Globus pallidus (tissue), 1 donor: ENCODE measurements at places on chromosomes 12 and 14.

DNA sequence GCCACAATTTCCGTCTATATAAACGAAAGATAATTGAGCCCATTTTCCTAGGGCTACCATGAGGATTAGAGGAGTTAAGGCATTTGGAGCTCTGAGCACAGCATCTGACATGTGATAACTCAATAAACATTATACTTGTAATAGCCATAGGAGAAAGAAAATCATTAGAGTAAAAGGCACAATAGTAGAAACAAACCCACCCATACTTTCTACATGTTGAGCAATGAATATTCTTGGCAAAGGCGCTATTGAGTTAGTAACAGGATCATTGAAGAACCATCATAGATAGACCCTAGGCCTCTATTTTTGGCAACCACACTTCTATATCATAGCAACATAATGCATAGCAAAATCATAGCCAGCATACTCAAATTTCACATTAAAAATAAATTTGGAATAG is 664.1 kb downstream of the NOVA1 start:
- DNase-seq = no peak

DNA sequence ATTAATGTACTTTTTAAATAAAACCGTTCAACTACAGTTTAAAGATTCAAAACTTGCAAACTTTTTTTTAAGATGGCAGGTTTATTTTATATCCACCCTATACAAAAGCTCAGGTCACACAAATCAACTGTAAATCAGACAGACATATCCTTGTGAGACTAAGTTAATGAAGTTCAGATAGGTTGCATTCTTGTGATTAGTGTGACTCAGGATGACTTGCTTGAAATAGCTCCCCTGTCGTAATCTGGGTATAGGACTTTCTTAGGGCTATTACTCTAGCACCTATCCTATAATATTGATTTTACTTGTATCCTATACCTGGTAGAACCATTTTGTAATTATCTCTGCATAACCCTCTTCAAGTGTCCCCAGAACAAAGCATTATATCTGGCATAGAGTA is 9.5 kb upstream of the PRKD1 start:
- DNase-seq = no peak

DNA sequence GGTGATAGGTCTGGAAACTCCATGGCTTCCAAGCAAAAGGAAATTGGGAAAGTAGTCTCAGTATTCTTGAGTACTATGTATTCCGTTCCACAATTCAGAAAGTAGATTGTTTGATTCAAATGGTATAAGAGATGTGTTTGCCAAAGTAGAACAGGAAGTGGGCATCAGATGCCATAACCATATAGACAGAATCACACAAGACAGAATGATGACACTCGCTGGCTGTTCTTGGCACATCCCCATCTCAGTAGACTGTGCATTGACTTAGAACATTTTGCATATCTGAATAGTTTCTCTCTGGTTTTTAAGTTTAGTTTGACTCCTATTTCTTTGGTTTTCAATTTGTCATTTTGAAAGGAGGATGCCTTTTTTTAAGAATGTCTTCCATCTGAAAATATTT is 221.1 kb upstream of the RGS6 start:
- no peak for DNase-seq

DNA sequence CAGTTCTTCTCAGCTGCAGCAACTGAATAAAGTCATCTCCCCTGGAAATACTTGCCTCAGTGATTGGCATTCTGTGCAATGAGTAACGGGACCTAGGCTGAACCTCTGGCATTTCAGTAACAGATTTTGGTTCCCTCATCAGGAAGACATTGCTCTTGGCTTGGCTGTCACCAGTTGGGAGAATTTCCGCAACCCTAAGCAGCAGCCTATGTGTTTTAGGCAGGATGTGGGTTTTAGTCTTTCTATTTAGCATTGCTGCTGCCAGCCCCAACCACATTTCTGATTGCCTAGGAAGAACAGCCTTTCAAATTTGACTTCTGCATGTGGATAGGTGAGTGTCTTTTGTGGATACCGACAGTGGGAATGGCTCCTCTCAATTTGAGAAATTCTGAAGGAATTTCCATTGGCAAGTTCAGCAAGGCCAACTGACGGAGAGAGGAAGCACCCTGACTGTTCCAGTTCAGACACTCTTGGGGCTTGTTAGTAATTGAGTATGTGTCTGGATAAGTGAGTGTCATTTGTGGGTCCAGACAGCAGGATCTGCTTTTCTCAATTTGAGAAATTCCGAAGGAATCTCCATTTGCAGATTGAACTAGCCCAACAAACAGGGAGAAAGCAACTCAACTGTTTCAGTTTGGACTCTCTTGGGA is 19.0 kb upstream of the CLEC2A start:
- no peak for DNase-seq

- no peak for DNase-seq
Observed at GRCh38 chr14:47328376-47328775, 347.0 kb downstream of the MDGA2 start.

DNA sequence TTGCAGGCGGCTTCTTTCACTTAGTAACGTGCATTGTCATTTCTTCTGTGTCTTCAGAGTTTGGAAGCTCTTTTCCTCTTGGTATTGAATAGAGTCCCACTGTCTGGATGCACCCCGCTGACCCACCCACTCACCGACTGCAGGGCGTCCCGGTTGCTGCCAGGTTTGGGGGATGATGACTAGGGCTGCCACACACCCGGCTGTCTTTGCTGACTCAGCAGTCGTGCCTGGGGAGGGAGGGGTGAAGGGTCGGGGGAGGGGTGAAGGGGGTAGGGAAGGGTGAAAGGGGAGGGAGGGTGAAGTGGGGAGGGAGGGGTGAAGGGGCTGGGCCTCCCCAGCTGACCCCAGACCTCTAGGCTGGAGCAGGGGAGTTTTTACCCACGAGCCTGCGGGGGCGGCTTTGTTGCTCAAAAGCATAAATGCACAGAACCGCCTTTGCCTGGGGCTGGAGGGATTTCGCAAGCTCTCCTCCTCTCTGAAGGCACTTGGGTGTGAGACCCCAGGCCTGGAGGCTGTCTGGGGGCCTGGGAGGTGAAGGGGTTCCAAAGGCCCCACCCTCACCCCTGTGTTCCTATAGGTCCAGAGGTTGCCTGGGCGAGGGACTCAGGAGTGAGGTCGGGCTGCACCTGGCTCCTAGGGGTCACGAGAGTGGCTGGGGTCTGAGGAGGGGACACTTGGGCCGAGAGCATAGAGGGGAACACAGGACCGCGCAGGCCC is 31.3 kb upstream of the ULK1 start:
- DNase-seq = no peak

- no peak for DNase-seq
Observed at GRCh38 chr12:122837306-122838265, 2.3 kb downstream of the HIP1R start.

GRCh38 chr14:91146661-91147060 is 32.8 kb downstream of the DGLUCY start:
- no peak for DNase-seq

- peak; percentile 2 for DNase-seq
Observed at GRCh38 chr14:79915406-79915805, 295.9 kb downstream of the DIO2 start.

- DNase-seq = peak; percentile 54
Observed at GRCh38 chr14:77882098-77882497, 82.2 kb downstream of the ADCK1 start.

GRCh38 chr14:23358553-23359166 is 6.0 kb upstream of the SLC22A17 start:
- DNase-seq = no peak

- DNase-seq = no peak
Observed at GRCh38 chr12:28939427-28939826, 209.7 kb upstream of the FAR2 start.

GRCh38 chr12:97940629-97941028 is 478.0 kb downstream of the RMST start:
- DNase-seq = no peak

DNA sequence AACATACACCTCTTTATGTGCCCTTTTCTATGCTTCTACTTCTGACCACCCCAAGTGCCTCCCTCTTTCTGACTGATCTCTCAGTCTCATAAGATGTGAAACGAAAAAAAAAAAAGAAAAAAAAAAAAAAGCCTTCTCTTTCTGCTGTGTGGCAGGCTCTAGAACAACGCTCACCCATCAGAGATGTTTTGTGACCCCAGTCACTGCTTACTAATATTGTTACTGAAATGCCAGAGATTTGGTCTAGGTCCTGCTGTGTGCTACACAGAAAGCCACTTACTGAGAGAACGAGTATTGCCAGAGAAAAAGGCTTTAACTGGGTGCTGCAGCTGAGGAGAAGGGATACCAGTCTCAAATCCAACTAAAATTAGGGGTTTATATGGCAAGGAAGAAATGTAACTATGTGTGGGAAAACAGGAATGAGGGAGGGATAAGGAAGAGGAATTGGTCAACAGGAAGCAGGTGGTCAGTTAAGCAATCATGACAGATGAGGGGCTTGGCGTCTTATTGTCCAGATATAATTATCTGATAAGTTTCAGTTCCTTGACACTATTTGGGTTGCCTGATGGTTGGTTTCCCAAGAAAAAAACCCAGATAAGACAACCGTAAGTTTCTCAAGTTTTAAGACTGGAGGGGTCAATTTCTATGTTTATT is 149.0 kb downstream of the NAV3 start:
- DNase-seq = no peak

DNA sequence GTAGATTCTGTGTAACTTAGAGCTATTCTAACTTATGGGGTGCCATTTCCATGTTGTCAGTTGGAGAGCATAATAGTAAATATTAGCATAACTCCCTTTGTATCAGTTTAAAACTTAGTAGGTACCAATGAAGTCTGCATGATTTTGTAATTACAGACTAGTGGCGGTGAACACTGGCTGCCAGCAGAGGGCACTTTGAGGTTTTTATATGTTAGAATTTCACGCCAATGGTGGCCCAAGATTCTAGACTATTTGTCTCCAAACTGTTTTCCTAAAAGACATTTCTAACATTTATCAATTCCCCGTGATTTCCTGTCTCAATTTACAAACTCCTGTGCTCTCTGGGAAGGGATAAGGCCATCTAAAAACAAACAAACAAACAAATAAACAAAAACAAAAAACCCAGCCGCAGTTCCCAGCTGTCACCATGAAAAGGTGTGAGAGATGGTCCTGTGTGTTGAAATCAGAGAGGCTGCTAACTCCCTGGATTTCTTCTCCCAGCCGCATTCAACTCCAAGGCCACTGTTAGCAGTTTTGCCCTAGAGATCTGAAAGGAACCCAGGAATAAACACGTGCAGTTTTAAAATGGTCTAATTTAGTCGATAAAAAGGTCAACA is 57.6 kb downstream of the BRMS1L start:
- DNase-seq = peak; percentile 63

- no peak for DNase-seq
Observed at GRCh38 chr12:129779033-129779432, 124.8 kb downstream of the TMEM132D start.

DNA sequence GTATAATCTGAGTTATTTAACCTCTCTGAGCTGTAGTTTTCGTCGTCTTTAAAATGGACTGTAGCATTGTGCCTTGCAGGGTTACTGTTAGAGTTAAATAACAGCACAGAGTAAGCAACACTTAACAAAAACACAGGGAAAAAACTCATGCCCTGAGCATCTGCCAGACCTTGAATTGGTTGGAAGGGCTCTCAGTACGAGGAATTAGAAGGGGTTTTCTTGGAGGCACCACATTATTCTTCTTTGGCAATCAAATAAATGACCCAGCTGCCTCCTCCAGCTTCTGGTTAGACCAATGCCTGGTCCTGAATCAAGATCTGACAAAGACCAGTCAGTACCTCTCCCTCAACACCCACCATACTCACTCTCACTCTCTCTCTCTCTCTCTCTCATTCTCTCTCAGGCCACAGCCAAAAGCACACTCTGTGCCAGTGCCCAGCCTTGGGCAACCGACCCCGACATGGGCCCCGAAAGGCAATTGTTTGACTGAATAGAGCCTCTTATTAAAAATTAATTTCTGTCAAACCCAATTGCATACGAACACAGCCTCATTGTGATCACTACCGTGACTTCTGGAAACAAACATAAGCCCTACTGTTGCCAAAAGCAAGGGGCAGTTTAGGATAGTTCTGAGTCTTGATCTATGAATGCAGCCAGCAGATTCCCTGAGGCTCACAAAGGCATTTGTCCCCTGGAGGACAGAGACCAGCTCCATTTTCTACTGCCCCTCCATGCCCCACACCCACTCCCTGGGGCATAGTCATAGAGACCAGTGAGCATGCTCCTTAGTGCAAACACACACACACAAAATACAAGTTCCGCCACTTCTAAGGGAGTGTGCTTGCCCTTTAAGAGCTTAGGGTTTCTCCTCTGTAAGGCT is 23.9 kb downstream of the DUSP6 start:
- peak; percentile 47 for DNase-seq

GRCh38 chr12:116647813-116648212 is 88.6 kb downstream of the MAP1LC3B2 start:
- DNase-seq = no peak

GRCh38 chr12:47249719-47250357 is 170.1 kb upstream of the AMIGO2 start:
- DNase-seq = no peak

- no peak for DNase-seq
Observed at GRCh38 chr12:20232931-20233675, 135.2 kb upstream of the PDE3A start.

DNA sequence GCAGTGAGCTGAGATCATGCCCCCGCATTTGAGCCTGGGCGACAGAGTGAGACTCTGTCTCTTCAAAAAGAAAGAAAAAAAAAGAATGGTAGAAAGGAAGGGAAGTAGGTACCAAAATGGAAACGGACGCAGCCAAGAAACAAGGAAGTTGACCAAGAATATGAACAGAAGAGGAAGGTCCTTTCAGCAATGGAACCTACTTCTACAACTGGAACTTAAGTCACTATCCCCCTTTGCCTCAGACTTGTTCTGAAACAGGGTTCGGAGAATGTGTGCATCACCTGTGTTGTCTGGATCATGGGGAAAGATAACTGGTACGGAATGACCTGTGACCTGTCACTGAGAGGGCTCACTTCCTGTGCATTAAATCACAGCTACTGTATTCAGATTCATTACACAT is 43.9 kb upstream of the RNASE1 start:
- peak; percentile 47 for DNase-seq

GRCh38 chr12:108664338-108665258 is 30.9 kb upstream of the SELPLG start:
- peak; percentile 91 for DNase-seq

GRCh38 chr12:42926232-42926631 is 336.7 kb upstream of the PRICKLE1 start:
- no peak for DNase-seq

DNA sequence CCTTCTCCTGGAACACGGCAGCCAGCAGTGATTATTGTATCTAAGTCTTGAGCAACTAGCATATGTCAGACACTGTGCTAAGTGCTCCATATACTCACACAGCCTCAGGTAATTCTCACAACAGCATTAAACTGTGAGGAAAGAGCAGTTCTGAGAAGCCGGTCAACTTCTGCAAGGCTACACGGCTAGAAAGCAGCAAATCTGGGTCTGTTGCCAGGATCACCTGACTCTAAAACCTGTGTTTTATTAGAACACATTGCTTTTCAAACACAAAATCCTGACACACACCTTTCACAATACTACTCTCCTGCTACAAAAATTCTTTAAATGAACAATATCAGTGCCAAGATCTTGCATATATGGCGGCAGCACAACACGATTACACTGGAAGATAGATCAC is 49.8 kb upstream of the CRACR2A start:
- no peak for DNase-seq

- peak; percentile 89 for DNase-seq
Observed at GRCh38 chr14:75277008-75277814, 1.4 kb upstream of the FOS start.
